Kasumi-1 (cell line): ENCODE measurements at places on chromosomes 3 and 15.

GRCh38 chr3:141011997-141012262 is 39.2 kb upstream of the SPSB4 start:
- no peak for DNase-seq

GRCh38 chr3:194507571-194507970 is 20.8 kb upstream of the ATP13A3 start:
- DNase-seq: no peak

DNA sequence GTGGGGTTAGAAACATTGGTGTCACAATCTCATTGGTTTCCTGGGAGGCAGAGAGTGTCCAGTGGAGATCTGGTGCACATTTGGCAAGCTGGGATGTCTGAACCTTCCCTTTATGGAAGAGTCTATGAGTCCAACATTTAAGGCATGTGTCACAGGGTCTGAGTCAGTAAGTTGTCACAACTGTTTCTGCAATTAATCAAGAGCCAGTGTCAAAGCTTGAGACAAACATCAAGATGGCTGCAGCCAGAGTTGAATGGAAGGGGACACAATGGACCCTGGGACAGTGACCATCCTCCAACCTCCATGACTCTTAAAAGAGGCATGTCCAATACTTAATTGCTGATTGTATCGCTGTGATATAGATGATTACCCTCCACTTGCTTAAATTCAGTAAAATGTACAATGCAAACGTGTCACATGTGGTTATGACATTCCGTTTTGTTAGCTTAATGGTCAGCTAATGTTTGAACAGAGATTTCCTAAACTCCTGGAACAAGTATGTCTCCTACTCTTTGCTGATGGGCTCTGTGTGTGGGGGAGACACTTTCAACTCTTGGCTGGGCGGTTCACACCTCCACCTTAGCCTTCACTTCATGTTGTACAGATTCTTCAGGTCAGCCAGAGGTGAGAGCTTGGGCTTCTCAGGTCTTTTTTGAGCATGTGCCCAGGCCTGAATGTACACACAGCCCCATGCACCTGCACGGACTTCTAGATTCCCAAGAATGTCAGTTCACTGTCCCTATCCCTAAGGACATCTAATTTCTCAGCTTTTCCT is 79.9 kb upstream of the PRR23E start:
- DNase-seq: no peak

DNA sequence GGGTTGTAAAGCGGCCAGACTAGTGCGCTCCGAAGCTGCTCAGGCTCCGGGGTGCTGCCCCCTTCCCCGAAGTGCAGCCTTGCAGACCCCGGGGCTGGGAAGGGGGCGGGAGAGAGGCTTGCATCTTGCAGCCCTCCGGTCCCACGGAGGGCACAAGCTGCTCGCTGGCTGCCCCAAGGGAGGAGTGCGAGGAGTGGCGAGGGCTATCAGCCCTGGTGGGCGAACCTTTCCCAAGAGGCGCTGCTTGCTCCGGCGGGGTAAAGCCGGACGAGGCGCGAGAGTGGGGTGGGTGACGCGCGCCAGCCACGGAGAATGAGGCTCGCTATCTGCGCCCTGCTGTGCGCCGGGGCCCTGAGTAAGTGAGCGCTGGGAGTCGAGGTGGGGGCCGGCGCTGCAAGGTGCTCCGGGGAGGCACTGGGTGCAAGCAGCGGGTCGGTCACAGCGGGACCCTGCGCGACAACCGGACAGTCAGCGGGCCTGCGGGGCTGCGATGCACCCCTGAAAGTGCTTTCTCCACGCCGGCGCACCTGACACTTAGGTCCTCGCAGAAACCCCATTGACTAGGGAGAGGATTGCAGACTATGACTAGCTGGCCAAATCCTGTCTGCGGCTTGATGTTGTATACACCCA is 12.7 kb upstream of the TOPBP1 start:
- no peak for DNase-seq

DNA sequence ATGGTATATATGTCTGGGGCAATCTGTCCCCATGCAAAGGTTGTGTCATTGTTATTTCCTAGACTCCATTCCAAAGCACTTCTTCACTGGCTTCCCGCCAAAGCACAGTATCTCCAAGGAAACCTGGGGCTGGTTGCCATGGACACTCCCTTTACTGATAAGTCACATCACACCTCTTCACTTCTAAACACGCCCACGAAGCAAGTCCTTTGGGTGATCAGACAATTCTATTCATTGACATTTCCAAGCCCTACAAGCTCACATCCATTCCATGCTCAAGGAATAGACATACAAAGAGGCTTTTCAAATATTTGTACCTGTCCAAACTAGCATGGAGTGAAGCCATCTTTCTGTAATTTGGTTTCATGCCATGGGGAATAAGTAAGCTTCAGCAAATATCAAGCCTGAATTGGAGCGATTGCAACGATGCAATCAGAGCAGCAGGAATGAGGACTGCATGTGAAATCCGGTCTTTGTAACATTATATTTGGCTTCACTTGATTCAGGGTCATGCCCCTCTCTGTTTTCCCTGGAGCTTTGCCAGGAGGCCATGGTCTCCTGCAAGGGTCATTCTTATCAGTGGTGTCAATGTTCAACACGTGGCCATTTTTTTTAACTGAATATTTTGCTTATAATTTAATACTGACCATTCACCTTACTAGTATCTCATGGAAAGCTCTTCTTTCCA is 201.6 kb upstream of the TMC3 start:
- no peak for DNase-seq
